ENCODE measurements at places on chromosomes 12 and 14. TPM values are rescaled to one million over a fixed set of nuclear protein-coding genes. Genes with fewer than 3 reads are reported as not detected.

Gene GPR84
- not detected for total RNA-seq

GRCh38 chr12:26056335-26056734 lies 68.5 kb downstream of the BHLHE41 start:
- no peaks in the 10 kb centered on the region for H3K36me3 ChIP-seq
- no peak overlapping the region for H3K27ac ChIP-seq
- H3K27me3 ChIP-seq, result no peaks in the 10 kb centered on the region

DNA sequence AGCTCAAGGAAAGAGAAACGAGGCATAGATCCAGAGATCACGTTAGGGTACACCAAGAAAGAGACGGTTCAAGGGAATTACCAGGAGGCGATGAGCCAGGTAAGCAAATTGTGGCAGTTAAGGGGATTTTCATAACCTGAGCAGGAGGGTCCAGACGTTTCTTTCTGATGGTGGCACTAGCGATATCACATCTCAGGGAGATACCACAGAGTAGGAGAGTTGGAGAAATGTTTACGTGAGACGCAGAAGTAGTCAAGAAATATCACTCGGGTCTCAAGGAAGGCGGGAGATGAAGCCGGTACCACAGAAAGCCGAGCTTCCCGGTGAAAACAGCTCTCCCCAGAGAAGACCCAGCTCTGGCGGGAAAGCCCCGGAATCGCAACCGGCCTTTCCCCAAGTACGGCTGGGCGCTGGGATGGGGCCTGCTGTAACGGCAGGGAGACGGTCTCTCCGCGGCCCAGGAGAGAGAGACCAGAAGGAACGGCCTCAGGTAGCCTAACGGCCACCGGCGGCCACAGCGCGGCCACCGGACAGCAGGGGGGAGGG lies 485 bp downstream of the SENP1 start:
- no peak for DNase-seq
- no peaks in the 10 kb centered on the region for H3K36me3 ChIP-seq
- peak overlapping the region; percentile 71 for H3K4me3 ChIP-seq
- H3K27me3 ChIP-seq, result no peaks in the 10 kb centered on the region

- no peaks in the 10 kb centered on the region for H3K36me3 ChIP-seq
- no peak for DNase-seq
- no peak overlapping the region for H3K27ac ChIP-seq
- no peaks in the 10 kb centered on the region for H3K4me1 ChIP-seq
These were observed 35.0 kb upstream of the KCNA5 start for GRCh38 chr12:5008661-5009060.

GRCh38 chr14:93893661-93894261 lies 33.4 kb upstream of the FAM181A start:
- no peak overlapping the region for H3K4me3 ChIP-seq
- DNase-seq, result no peak
- H3K36me3 ChIP-seq, result no peaks in the 10 kb centered on the region
- H3K4me1 ChIP-seq, result no peaks in the 10 kb centered on the region
- H3K27me3 ChIP-seq, result no peaks in the 10 kb centered on the region
- H3K27ac ChIP-seq, result no peak overlapping the region

DNA sequence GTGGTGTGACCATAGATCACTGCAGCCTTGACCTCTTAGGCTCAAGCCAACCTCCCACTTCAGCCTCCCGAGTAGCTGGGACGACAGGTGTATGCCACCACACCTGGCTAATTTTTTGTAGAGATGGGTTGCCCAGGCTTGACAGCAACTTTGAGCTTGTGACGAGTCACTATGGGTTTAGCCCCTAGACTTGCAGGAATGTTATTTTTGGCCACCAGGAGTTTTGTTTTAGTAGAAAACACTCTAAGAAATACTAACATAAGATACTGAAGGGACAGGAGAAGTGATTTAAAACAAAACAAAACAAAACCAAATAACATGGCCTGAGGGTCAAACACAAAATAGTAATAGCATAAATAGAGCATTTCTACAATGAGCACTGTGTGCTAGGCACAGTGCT lies 26.4 kb downstream of the SETD3 start:
- no peak for DNase-seq
- no peak overlapping the region for H3K27ac ChIP-seq
- H3K36me3 ChIP-seq, result peaks cover 19% of the 10 kb centered on the region
- no peaks in the 10 kb centered on the region for H3K27me3 ChIP-seq
- H3K4me1 ChIP-seq, result no peaks in the 10 kb centered on the region
- no peak overlapping the region for H3K4me3 ChIP-seq

GRCh38 chr12:46571608-46572007 lies 199.0 kb upstream of the SLC38A2 start:
- no peaks in the 10 kb centered on the region for H3K27me3 ChIP-seq
- H3K36me3 ChIP-seq, result no peaks in the 10 kb centered on the region
- no peak overlapping the region for H3K27ac ChIP-seq

All from thyroid gland (tissue), 4 donors.